ENCODE measurements at places on chromosomes 3 and 15.

DNA sequence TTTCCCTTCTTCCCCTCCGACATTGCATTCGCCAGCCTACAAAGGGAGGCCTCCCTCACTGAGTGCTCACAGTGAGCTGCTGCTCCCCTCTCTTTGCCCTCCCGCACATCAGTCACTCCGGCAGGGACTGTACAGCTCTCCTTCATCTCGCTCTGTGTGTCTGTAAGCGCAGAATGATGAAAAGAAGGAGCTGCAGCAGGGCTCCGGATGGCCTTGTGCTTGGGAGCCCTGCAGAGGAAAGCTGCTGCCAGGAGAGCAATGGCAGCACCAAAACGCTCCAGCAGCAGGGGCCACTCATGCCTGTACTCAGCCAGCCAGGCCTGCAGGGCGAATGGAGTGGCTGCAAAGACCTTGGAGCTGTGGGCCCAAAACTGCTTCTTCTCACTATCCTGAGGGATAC is 107.0 kb upstream of the NSMCE3 start:
- DNase-seq: no peak

DNA sequence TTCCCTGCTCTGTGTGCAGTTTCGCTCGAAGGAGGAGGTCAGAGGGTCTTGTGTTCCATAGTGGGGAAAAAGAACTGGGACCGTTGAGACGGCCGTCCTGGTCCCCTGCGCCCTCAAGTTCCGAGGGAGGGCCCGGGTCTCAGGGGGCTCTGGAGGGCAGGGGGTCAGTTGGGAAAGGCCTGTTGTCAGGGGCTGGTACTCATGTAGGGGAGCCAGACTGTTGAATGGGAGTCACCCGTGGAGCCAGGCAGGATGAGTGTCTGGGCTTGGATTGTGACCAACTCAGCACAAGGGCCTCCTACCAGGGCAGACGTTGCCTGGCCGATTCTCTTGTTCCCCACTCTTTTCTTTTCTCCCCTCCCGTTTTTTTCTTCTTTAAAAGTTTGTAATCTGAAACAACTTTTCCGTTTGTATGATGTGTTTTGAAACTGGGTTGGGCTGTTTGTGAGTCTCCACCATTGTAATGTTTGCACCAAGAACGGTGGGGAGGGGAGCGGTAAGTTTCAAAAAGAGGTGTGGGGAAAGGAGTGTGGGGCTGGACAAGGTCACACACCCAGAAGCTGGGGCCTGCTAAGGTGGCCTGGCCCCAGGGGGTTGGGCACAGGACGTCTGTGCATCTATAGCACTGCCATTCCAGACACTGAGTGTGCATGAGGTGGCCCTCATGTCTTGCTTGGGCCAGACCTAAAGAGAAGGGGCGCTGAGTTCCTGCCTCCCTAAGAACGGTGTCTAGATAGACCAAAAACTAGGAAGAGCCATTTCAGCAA is 1.1 kb downstream of the CMTM7 start:
- DNase-seq: peak; percentile 86

- no peak for DNase-seq
Measured at GRCh38 chr3:58351920-58352319, 19.2 kb downstream of the PXK start.

GRCh38 chr3:84965141-84965540 is 6.4 kb downstream of the CADM2 start:
- no peak for DNase-seq

- no peak for DNase-seq
Measured at GRCh38 chr3:13274551-13275332, 145.4 kb downstream of the NUP210 start.

DNA sequence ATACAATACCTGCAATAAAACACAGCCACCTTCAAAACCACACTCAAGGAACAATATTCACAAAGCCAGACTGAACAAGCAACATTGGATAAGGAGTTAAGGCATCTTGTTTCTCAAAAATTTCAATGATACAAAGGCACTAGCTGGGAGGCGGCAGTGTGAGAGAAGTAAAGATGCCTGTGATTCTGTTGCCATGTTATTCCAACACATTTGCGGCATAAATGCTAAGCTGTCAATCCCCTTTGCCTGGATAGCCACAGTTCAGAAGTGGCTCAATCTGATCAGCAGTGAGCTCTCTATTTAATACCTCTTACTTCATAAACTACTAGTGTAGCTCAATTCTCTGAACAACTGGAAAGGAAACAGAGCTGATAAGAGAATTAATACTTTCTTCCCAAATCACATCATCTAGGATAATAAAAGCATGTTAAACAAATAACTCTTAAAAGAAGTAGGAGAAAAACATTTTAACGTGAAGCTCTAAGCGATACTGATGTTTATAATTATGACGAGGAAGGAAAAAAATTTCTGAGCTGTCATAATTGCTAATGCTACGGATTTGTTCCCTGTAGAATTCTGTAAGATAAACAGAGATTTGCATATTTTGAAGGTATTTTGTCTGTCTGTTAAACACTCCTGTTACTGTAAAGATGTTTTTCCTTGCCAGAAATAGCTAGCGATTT is 358.4 kb downstream of the FOXP1 start:
- peak; percentile 38 for DNase-seq

DNA sequence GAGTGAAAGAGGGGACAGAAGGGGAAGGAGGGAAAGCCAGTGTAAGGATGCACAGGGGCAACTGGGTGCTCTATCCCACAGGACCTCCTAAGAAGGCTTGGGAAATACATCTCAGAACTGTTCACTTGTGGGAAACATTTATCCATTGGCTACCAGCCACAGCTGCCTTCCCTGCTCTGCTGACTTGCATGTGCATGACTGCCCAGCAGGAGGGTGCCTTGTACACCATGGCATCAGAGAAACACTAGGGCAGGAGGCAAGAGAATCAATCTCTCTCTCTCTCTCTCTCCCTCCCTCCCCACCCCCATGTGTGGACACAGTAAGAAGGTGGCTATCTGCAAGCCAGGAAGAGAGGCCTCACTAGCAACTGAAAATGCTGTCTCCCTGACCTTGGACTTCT is 62.9 kb upstream of the ZBTB38 start:
- peak; percentile 47 for DNase-seq

GRCh38 chr15:100926258-100926657 is 7.1 kb downstream of the LRRK1 start:
- DNase-seq: no peak

DNA sequence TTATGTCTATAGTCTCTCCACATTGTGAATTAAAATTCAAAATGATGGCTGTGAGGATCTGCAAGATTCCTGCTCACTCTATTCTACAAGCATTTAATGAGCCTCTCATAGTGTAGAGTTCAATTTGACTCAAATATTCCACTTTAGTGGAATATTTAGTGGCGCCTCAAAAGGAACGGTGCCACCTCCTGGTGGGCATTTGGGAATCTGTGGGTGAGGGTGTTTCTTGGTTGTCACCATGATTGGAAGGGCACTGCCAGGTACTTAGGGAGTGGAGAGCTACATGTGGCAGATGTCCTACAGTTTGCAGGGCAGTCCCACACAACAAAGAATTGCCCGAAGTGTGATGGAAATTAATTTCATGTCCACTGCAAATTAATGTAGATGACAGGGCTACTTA is 21.5 kb upstream of the KCNMB3 start:
- DNase-seq: peak; percentile 43

DNA sequence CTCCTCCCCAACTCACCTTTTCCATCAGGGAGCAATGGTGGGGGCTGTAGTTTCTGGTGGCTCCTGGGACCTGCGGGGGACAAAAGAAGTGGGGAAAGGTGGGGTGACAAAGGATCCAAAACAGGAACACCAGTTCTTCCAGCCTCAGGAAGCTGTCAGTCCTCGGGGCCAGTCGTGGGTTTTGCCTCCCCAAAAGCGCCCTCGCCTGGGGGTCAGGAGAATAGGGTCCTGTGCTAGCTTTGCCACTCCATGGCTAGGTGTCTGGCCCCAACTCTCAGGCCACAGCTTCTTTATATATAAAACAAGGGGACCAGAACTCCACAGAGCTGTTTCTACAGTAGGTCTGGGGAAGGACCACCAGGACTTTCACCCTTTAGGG is 4.0 kb downstream of the CCDC9B start:
- DNase-seq: no peak

DNA sequence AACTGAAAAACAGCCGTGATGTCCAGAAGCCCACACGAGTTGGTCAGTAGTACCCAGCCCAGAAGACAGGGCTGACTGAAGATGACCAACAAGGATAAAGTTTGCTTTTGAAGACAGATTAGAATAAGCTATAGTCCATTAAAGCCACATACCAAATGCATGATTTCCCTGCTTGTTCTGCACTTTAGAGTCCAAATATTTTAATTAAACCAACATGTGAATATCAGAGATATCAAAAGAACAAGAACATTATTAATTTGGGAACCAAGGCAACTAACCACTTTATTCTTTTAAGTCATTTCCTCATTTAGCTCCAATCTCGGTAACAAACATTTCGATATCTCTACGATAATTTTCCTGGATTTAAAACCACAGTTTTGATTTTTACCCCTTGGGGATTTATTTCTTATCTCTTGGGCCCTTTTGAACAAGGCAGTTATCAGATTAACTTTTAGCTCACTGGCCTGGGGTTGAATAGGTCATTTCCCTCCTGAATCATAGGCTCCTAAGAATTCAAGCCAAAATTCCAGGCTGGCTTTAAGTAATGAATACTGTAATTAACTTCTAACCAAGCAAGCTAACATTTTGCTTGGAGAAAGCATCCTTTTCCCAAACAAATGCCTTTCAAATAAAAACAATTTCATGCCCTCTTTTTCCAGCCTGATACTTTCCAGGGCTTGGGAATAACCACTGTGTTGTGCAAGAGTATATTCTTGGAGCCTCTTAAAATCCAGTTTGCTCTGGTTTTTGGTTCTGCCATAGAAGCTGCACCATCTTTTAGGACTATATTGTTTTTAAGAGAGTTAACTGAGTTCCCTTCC is 102.9 kb upstream of the NR2E3 start:
- peak; percentile 48 for DNase-seq

GRCh38 chr3:128804811-128805155 is 74.6 kb upstream of the ACAD9 start:
- DNase-seq: no peak
